ENCODE measurements at places on chromosomes 11 and 22.
A peak's percentile ranks its signal among the peaks of the same experiment; 100 is the strongest.

- DNase-seq, result no peak
Observed at GRCh38 chr11:133936136-133936535, 20.6 kb downstream of the IGSF9B start.

DNA sequence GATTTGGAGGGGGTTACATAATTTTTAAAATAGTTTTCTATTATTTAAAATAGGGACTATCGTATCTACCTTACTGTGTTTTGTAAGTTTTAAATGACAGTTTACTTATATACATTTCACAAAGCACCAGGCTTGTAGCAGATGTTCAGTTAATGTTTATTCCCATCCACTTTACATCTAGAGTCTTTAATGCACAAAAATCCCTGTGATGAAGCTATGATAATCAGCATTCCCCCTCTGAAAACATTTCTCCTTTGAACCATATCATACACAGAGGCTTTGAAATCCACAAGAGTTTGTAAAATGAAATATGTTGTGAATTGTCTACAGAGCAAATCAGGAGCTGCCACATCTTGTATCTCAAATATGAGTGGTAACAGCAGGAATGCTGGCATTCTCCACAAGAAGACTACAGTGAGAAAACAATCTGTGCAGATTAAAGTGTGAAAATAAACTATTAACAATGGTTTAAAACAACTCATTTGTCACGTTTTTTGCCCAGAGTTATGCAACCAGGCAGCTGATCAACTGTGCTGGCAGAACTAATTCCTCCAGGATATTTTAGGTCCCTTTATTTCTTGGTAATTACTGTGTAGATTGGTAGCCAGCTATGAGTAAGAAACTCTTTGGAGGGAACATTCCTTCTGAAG is 699.1 kb upstream of the ARHGAP42 start:
- no peak for DNase-seq

DNA sequence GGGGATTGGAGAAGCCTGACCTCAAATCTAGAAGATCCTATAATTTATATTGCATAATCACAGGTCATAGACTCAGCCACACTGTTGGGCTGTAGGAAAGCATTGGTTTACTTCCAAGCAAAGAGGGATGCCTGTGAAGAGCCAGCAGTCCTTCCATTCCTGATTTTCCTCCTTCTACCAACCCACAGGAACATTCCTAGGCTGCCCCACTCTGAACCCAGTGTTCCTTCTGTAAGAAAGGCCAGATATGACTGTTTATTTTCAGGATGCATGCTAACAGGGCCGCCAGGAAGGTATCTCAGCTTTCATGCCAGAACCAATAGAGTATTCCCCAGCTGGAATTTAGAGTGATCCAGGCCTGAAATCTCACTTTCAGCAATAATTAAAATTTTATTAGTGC is 197.1 kb downstream of the ETS1 start:
- no peak for DNase-seq

DNA sequence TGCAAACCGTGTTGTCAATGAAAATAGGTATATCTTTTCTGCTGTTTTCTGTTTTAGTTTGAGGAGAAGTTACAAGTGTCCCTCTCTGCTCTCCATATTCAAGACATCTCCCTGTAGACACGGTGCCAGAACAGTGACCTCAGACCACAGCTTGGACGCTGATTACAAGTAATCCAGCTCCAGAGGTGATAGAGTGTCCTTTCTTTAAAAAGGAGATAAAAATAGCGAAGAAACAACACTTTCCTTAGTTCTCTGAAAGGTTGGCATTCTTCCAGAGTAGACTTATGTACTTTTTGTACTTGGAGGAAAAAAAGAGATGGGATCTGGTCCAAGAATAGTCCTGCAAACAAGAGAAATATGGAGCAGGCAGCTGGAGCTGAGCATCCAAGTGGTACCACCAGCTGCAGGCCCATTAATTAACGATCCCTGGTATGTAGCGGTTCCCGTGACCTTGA is 43.0 kb upstream of the WT1 start:
- DNase-seq, result peak; percentile 81

GRCh38 chr22:38474003-38474607 is 6.2 kb downstream of the KDELR3 start:
- no peak for DNase-seq

DNA sequence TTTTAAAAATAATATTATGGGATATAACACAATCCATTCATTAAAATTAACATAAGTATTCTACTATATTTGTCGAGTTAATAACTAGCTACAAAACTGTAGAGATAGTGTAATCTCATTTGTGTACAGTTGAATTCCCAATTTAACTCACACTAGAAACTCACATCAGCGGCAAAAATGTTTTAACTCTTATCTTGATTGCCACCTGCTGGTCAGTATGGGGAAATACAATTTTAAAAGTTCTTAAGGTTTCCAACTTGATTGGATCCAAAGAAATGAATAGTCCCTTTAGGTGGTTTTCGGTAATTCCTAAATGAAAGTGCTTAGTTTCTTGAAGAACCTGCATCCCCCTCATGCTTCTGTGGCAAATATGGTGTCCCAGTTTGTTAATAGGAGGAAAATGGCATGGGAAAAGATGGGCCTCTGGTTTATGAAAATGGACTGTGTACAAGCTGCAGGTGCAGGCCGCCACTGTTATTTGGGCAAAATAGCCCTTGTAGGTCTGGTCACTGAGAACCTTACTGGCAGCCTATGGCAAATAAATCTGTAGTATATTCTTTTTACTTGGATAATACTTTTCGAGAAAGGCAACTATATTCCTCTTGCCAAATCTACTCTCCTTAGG is 33.7 kb upstream of the SLC17A6 start:
- no peak for DNase-seq

DNA sequence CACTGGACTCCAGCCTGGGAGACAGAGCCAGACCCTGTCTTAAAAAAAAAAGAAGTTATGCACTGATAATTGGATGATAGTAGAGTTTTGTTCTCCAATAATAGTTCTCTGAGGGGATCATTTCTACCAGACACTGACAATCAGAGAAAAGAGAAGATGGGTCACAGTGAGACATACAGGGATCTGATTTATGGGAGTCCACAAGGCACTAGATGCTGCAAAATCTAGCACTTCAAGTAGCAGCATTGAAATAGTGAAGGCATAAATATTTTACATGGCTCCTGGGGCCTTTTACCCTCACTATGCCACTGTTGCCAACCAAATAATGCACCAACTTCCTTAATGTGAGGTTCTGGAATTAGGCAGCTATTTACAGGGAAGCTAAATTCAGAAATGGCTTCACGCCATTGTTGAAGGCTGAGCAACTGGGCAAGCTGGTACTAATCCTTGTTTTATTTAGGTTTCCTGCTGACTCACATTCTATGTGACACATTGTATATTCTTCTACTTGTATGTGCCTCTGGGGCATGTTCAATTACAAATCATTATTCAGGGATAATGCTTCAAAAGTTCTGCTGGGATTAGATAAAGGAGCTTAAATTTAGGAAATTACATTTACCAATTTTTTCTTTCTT is 38.2 kb upstream of the ABTB2 start:
- no peak for DNase-seq

DNA sequence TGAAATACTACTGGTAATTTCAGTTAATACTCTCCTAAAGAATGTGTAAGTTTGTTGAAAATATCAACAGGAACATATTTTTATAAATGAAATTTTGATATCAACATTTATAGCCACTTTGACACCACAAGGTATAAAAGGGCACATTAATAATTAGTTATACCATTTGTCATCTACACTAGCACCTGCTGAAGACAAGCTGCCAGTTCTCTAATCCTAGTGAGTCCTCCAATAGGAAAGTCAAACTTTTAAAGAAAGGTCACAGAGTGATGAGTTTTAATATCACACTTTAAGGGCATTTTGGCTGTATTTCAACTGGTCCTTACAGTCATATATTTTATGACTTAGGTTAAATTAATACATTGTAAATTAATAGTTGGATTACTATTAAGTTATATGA is 52.3 kb downstream of the APOL5 start:
- DNase-seq, result no peak

- DNase-seq, result no peak
Observed at GRCh38 chr11:104765401-104766095, 132.7 kb downstream of the CASP12 start.

DNA sequence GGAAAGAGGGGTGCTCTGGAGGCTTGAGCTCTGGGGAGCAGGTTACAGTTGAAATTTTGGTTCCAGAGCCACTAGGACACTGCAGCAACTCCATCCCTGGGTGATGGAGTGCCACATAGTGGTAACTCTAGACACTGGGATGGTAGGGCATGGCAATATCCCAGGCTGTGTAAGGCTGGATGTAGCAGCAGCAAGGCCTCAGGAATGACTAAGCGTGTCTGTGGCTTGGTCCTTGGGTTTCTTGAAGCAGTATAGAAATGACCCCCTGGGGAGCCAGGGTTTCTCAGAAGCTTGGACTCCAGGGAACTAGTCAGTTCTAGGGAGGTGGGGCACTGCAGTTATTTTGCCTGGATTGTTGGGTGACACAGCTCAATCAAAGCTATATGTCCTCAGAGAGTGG is 8.1 kb downstream of the MS4A4A start:
- no peak for DNase-seq

DNA sequence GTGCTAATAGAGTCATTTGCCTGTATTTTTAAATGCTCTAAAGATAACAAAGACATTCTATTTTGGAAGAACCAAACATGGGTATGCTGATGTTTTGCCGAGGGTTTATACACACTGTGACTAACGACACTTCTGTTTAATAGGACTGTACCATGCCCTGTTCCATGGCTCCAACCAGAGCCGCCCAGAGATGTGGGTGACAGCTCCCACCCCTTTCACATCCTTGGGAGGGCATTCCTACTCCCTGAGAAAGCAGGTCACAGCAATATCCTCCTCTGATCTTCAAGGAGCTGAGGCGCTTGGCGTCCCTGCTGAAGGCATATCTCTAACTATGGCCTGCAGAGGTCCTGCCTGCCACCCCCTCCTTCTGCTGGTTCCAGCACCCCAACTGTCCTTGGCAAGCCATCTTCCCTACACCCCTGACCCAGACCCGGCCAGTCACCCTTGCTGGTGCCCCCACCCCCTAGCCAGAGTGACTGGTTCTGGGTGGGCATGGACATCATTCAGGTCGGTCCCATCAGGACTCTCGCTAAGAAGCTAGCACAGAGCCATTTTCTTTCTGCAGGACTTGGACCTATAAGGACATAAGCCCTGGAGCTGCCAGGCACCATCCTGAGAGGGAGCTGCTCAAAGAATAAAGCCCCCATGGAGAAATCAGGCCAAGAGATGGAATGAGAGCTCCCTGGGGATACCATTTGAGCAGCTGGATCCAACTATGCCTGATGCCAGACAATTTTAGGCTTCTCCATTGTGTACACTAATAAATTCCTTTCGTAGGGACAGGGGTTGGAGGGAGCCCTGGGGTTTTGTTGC is 381.3 kb downstream of the CTTN start:
- DNase-seq, result no peak

GRCh38 chr11:70538641-70539359 is 140.5 kb downstream of the CTTN start:
- DNase-seq, result no peak

GRCh38 chr22:41368543-41369423 is 13.0 kb upstream of the TEF start:
- peak; percentile 91 for DNase-seq

DNA sequence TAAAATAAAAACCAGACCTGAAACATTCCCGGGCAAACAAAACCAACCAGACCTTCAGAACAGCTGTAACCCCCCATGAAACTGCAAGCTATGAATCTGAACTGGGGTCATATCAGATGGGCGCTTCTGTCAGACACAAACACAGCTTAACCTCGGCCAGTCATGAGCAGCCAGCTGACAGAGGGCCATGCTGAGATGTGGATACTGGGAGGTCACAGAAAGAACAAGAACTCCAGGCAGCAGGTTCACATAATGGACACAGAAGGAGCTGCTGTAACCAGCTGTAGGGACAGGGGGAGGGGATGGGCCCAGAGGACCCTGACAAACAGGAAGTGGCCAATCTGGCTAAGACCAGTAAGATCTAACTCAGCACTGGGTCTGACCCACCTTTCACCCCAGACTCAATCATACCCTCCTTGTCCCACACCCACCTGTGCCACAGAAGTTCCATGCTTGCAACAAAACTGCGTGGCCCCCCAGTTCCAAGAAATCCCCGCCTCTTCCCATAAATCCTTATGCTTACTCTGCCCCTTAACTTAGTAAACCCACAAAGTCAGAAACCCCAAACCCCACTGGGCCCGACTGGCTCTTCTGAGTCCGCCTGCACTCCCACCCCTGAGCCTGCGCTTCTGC is 4.0 kb downstream of the APOL4 start:
- DNase-seq, result peak; percentile 54

- DNase-seq, result no peak
Observed at GRCh38 chr22:43375951-43376455, 32.8 kb upstream of the SCUBE1 start.

- no peak for DNase-seq
Observed at GRCh38 chr22:39405346-39406085, 5.9 kb downstream of the TAB1 start.

DNA sequence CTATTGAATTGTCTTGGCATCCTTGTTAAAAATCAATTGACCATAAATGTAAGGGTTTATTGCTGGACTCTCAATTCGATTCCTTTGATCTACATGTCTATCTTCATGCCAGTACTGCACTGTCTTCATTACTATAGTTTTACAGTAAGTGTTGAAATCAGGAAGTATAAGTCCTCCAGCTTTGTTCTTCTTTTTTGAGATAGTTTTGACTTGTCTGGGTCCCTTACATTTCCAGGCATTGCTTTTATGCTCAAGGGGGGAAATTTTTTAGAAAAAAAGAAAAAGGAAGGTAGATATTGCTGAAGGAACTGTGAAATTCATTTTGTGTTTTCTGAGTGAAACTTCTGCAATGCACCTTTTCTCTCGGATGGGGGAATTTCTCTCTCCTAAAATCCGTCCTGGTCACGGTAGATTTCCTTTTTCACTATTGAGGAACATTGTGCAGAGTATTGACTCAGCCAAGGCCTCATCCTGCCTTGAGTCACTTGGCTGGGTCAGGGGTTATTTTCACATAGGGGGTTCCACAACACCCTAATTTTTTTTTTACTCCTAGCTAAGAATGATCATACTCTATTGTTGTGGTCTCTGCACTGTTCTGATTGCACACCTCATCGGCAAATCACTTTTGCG is 2.8 kb upstream of the ACER3 start:
- DNase-seq, result no peak

DNA sequence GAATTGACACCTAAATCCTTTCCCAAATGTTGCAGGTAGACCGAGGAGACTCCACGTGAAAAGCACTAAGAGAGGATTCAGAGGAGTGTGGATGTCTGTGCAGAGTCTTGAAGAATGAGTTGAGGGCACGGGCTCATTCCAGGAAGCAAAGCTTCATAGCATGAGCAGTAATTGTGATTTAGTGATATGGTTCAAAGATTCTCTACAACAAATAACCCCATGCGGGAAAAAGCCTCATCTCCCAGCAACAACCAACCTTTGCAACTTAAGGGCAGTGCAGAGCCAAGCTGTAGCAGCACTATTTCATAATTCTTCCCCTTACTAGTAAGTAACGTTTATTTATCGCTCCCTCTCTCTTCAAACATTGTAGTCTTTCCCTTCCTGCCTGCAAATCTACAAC is 87.5 kb upstream of the CLMP start:
- DNase-seq, result no peak

All from NCI-H524 (cell line).